Esophagus squamous epithelium (tissue), 5 donors: ENCODE measurements at places on chromosomes 7 and 10.

- no peak for DNase-seq
Observed at GRCh38 chr7:71594736-71595135, 462.8 kb downstream of the GALNT17 start.

DNA sequence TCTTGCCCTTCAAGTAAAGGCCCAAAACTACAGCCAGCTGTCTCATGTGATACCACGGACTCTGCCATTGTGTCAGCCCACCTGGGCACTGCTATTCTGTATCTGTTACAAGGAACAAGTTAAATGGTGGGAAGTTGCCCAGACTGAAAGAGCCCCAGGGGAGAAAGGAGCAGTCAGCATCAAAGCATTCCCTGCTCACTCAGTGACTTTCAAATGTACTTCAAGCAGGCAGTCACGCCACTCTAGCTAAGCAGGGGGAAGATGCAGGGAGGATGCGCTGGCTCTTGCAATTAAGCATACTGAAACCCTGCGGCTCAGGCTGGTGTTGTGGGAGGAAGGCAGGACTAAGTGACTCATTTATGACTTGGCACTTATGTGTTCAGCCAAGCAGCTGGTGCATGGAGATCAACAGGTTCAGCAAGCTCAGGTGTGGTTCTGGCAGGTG lies 1249.6 kb downstream of the TYW1 start:
- DNase-seq: no peak

GRCh38 chr10:100998991-100999741 lies 442 bp upstream of the LZTS2 start:
- DNase-seq: no peak

- DNase-seq: no peak
Observed at GRCh38 chr7:77813180-77813579, 14.6 kb downstream of the PHTF2 start.

DNA sequence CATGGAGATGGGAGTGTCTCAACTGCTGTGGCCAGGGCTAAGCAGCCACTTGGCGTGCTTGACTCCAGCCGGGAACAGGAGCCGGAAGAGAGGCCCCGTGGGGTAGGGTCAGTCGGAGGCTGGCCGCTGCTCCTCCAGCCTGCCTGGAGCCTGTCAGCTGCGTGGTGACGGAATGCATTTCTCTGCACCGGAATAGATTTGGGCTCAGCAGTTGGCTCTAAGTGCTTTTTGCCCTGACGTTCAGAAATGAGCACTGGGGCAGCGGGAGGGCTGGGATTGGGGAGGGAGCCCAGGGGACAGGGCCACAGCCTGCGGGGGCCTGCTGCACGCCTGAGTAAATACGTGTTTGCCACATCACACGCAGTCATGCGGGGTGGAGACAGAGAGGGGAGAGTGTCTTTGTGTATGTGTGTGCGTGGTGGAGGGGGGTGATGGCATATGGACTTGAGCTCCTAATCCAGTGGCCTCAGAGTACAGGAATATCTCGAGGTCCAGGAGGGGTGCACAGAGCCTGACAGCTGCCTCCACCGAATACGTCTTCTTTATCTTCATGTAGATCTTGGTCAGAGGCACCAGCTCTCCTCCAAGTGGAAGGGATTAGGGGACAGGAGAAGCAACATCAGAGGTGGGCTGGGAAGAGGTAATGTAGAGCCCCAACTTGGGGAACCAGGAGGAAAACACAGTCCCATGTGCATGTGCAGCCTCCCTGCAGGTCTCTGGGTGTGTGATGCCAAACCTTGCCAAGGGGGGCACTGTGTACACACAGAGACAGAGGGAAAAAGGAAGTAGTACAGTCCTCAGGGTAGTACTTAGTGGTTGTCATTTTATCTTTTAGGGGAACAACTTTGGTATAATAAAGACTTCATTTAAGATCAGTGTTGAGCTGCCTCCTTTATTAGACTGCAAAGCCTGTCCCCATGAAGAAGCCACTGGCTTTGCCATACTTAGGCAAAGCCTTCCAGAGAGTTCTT lies 151.4 kb downstream of the CDH23 start:
- no peak for DNase-seq

DNA sequence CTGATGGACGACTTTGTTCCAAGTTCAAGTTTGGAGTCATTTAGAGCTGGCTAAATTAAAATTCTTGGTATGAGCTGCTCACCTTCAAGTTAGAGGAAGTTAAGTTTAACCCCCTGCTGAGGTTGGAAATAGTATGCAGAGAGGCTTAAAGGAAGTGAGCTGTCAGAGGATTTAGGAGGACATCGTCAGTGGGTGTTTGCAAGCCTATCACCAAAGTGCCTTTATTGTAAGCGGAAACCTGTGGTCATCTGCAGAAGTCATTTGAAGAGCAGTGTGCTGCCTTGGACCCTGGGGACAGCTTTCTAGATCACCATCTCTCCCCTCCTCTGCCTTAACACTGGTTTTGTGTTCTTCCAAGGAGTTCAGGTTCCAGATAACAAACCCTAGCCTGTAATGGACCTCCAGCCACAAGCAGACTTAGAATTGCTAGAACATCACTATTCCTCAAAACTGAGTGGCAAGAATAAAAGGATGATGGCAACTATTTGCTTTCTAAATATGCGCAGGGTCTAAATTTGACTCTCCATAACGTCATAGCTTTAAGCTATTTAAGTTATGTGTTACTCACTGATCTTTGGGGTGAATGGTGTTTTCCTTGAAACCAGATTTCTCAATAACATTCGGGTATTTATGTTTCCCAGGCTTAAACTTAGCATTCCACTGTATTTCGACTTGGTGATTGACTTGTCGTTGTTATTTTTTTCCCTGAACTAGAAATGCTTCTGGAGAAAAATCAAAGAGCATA lies 93.4 kb downstream of the SLC39A12 start:
- DNase-seq: no peak

GRCh38 chr7:77386165-77386822 lies 29.9 kb downstream of the GSAP start:
- no peak for DNase-seq

DNA sequence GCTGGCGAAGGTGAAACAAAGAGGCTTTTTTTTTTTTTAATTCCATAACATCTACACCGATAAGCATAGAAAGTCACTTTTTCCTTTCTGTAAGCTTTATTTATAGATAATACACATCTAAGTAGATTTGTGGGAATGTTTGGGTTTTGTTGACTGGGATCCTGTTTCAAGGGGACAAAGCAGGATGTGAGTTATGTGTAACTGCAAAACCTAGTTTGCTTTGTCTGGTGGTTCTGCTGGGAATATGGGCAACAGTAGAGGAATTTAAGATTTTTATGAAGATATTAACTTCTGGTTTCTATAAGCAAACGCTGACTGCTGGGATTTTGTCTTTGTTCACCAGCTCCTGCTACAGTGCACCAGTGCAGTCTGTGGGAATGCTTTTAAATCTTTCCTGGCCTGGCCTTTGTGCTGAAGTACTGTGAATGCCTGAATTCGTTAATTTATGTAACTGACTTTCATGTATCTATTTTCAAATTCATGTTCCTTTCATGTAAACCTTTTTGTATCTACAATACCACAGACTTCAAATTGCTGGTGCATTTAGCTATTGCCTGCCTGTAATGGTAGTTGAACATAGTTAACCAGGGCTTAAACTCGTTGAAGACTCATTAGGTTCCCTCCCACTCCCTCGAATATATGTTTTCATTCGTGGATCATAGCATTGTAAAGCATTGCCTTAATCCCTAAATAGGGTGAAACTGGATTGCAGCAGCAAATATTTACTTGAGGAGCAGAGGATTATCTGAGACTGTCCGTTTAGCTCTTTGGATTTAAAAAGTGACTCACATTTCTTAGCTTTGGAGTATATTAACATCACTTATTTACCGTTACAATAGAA lies 1.5 kb downstream of the KLHL7 start:
- no peak for DNase-seq

- no peak for DNase-seq
Observed at GRCh38 chr7:152527610-152528032, 91.8 kb upstream of the KMT2C start.

DNA sequence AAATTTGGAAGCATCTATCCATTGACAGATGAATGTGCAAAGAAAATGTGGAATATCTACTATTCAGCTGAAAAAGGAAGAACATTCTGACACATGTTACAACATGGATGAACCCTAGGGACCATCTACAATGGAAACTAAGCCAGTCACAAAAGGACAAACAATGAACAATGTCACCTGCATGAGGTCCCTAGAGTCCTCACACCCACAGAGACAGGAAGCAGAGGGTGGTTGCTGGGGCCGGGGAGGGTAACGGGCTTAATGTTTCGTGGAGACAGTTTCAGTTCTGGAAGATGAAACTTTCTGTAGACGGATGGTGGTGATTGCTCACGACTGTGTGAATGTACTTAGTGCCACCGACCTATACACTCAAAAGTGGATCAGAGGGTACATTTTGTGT lies 282.9 kb downstream of the ADARB2 start:
- DNase-seq: no peak

DNA sequence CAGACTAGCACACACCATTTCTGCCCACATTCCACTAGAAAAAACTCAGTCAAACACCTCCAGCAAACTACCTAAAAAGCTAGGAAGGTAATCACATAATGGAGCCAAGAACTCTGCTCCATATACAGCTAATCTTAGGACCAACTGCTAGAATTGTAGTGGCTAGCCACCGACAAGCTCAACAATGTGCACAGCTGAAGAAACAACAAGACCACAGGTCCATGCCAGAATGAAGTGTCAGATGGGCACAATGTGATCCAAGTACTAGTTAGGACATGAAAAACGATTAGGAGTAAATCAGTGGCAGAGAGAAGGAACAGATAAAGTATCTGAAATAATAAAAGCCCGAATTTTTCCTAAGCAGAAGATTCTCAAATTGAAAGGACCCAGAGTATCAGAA lies 38.6 kb downstream of the TMEM106B start:
- DNase-seq: no peak

GRCh38 chr7:135784013-135784412 lies 35.4 kb upstream of the FAM180A start:
- DNase-seq: no peak

DNA sequence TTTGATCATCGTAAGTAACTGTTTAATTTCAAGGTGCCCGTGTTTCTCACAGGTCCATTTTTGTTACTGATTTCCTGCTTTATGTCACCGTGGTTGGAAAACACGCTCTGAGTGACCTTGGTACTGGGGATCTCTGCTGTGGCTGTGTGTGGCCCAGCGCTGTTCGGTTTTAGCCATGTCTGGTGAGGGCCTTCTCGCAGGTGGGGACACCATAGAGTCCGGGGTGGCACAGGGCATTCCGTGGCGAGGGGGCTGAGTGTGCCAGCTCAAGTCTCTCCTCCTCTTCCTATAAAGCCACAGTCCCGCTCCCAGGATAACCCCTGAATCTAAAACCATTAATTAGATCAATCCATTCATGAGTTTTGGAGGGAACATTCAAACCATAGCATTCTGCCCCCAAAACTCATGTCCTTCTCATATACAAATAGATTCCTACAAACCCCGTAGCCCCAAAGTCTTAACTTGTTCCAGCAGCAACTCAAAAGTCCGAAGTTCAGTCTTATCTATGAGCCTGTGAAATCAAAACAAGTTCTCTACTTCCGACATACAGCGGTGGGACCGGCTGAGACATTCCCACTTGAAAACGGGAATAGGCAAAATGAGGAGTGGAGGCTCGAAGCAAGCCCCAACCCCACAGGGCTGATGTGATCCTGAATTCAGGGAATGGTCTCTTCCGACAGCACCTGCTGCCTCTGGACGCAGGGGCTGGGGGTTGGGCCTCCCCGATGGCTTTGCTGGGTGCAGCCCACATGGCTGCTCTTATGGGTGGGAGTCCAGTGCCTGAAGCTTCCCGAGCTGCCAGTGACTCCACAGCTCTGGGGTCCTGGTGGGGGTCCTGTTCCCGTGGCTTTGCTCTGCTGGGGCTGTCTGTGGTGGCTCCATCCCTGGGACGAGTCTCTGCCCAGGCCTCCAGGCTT lies 55.0 kb upstream of the NKX6-2 start:
- DNase-seq: no peak

GRCh38 chr7:78769481-78770101 lies 683.9 kb downstream of the MAGI2 start:
- DNase-seq: no peak

DNA sequence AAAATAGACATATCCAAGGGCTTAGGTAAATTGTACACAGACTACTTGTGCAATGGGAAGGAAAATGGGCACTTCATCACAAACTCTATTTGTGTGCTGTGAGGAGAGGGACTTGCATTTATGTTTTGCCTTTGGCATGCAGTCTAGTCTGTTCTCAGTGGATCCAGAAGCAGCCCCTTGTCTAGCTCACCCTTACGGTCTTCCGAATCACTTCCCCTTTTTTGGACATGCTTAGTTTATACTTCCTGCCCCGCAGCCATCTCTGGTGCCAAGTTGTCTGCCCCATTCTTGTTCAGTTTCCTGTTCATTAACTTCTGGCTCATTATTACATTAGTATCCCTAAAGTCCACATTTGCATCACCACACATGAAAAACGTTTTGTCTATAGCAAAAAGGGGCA lies 161.6 kb downstream of the NRCAM start:
- no peak for DNase-seq

DNA sequence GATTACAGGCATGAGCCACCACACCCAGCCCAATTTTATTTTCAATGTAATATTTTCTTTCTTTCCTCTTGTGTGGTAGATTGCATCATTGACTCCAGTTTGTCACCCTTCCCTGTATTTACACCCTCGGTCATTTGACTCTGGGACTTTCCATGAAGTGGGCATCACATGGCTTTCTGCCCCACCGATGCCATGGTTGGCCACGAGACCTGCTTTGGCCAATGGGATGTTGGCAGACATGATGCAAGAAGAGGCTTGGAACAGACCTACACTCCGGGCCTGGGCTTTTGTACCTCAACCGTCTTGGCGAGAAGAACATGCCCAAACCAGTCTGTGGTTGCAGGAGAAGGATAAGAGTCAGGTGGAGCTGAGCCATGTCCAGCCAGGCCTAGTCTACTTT lies 38.8 kb upstream of the CACUL1 start:
- DNase-seq: no peak

- no peak for DNase-seq
Observed at GRCh38 chr7:137360087-137360679, 16.6 kb upstream of the PTN start.

DNA sequence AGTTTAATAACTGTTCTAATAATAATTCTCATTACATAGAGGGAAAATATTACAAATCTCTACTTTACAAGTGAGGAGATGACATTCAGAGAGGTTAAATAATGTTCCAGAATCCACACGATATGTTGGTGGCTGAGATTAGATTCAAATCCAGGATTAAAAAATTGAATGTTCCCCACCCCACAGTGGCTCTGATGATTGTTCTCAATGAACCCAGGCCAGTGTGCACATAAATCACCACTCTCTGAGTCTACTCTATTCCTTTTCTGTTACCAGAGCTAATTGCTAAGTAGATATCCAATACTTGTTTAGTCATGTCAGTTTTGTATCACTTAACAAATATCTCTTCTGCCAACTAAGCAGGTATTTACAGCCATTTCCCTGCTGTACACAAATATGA lies 281.0 kb downstream of the ABCA13 start:
- DNase-seq: no peak

DNA sequence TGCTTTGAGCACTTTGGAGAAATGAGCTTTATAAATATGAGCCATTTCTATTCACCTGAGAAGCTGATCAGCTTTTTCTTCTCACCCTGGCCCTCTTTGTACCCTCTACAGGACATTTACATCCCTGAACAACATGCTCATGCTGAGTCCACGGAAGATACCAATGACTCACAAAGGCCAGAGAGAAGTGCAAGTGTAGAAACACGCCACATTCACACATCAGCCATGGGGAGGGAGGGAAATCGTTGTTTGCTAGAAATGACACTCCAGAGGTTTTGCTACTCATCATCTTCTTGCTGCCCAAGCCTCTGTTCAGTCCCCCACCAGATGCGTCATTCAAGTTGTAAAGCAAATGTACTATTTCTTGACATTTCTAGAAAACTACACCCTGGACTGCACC lies 2.8 kb upstream of the UCN3 start:
- no peak for DNase-seq
